NCI-H1092 treated with DMSO at 0.1 percent for 48 hours (cell line): ENCODE measurements at places on chromosomes 4 and X.

GRCh38 chr4:40995850-40996249, 218.5 kb downstream of the APBB2 start:
- DNase-seq = peak; percentile 11

DNA sequence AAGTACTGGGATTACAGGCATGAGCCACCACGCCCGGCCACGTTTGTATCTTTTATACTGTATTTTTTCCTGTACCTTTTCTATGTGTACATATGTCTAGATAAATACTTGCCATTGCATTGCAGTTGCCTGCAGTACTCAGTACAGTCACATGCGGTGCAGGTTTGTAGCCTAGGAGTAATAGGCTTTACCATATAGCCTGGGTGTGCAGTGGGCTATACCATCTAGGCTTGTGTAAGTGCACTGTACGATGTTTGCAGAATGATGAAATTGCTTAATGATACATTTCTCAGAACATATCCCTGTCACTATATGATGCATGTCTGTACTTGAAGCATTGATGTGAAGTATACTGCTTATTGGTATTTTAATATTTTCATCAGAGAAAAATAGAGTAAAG, 115.4 kb upstream of the PUDP start:
- DNase-seq = no peak

DNA sequence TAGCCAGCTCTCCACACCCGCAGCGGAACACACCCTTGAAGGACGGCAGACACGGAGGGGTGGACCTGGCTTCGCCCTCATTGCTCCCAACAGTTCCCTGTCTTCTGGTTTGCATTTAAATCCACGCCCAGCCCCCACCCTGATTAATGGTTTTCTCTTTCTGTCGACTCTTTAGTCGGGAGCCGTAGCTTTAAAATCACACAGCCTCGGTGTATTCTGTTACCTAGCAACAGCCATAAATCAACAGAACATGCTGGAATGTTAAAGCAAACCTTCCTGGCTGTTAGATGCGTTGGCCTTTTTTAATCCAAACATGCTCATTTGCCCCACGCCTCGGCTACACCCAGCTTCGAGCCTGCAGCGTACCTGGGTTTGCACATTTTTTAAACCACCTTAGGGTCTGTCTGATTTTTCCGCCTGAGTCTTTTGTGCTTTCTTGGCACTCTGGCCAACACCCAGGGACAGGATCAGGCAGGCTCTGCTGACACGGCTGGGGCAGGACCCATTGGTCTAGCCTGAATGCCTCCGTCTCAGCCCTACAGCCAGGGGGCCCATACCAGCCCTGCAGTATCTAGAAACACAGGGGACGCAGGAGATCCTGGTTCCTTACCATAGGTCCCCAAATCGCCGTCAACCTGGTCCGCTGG, 21.4 kb upstream of the PPP2R2C start:
- DNase-seq = peak; percentile 18

DNA sequence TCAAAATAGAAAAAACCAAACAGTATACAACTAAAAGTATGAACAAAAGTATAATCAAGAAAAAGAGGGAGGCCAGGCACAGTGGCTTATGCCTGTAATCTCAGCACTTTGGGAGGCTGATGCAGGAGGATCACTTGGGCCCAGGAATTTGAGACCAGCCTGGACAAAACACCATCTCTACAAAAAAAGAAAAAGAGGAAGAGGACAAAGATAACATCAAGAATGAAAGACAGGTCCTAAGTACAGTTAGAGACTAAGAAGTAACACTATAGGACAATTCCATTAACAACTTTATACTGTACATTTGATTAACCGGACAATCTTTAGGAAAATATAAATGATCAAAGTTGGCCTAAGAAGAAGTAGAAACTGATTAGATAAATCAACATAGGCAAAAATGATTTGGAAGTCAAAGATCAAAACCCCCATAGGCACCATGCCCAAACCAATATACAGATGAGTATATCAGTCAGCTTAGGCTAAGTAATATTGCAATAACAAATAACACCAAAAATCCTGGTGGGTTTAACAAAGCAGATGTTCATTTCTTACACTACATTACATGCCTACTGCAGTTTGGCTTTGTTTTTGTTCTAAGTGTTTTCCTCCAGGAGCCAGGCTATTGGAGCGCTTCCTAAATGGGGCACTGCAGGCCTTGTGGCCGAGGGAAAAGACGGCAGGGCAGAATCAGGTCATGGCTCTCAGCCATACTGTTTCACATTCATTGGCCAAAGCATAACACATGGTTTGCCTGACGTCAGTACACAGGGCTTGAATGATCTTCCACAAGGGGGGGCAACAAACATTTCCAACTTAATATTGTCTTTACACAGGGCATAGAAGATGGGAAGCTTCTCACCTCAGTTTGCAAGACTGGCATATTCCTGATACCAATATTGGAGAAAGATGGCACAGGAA, 42.2 kb upstream of the HGFAC start:
- DNase-seq = no peak

- no peak for DNase-seq
Observed at GRCh38 chrX:119497185-119497584, 28.9 kb downstream of the SLC25A5 start.

GRCh38 chr4:183989931-183990330, 84.8 kb downstream of the STOX2 start:
- DNase-seq = no peak
